ENCODE measurements at places on chromosomes 1 and 21.

GRCh38 chr1:94951509-94952208 is 24.7 kb upstream of the CNN3 start:
- DNase-seq: no peak

- DNase-seq: no peak
Measured at GRCh38 chr21:42438316-42439205, 34.9 kb downstream of the UBASH3A start.

DNA sequence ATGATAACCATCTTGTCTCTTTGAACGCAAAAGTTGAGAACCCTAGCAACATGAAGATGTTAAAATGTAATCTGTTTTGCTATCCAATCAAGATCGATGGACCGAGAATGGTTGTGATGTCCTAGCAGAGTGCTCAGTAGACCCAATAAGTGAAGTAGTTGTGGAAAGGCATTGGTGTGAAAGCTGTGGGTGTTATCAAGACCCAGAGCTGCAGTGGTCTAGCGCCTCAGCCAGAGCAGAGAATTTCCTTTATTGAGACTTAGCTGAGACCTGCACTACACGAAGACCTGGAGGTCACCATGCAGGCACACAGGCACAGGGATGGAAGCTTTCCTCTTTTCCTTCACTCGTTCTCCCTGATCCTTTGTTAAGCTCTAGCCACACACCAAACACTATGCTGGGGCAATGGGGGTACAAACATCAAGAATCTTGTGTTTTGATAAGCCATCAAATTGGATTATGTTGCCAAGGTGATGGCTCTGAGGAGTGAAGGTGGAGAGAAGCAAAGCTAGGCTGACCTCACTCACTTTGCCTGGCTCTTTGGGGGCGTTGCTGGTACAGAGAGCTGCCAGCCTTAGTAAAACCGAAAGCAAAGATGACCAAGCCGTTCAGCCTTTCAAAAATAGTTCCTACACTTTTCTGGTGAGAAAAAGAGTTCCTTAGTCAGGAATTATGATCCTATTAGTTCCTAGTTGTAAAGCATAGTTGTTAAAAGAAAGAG is 24.1 kb downstream of the METTL13 start:
- no peak for DNase-seq

DNA sequence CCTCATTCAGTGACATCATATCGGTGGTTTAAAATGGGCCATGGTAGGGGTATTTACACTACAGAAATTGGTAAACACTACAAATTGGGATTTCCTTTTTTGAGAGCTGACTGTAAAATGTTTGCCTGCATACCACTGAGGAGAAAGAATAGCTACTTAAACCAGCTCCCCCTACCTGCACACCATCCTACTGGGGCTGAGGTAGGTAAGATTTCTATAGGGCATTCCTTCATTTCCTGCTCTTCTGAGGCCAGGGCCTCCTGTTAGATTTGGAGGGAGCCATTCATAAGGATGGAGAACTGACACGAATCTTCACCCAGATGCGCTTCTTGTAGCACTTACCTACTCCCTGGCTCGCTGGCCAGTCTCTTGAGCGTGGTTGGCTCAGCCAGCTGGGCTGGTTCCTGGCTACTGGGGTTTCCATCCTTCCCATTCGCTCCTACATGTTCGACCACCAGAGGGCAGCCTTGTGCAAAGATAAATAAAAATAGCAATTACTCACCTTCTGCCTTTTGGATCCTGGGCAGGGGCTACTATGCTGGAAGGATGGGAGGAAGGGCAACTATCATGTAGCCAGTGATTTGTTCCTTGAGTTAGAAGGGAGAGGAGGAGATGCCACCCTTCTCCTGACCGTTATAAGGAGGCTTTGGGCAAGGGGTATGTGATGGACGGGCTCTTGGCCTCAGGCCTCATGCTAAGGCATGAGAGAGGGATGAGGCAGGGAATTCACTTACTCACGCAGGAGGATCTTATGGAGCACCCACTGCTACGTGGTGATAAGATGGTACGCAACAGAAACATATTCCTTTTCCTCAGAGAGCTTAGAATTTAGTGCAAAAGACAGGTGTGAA is 10.7 kb downstream of the OPTC start:
- DNase-seq: peak; percentile 64

GRCh38 chr1:12434174-12434573 is 183.8 kb downstream of the DHRS3 start:
- peak; percentile 27 for DNase-seq

- no peak for DNase-seq
Measured at GRCh38 chr21:39489380-39489924, 37.7 kb downstream of the SH3BGR start.

DNA sequence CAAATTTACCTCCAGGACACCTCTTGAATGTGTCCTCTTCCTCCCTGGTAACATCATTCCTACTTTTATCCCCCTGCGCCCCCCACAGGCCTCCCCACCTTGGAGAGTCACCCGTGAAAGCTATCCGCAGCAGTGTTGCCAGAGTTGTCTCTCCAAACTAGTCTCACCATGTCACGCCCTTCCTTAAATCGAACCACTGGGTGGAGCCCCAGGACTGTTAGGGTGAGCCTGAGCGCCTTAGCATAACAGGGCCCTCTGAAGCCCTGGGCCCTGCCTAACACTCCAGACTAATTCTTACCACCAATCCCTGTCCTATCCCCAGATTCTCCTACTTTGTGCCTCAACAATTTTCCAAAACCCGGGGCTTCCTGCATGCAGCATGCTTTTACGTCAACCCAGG is 35.0 kb downstream of the HSD3B2 start:
- DNase-seq: no peak

- DNase-seq: no peak
Measured at GRCh38 chr1:158458263-158458662, 3.4 kb upstream of the OR10K1 start.

GRCh38 chr1:40305451-40305850 is 11.6 kb downstream of the COL9A2 start:
- DNase-seq: no peak

DNA sequence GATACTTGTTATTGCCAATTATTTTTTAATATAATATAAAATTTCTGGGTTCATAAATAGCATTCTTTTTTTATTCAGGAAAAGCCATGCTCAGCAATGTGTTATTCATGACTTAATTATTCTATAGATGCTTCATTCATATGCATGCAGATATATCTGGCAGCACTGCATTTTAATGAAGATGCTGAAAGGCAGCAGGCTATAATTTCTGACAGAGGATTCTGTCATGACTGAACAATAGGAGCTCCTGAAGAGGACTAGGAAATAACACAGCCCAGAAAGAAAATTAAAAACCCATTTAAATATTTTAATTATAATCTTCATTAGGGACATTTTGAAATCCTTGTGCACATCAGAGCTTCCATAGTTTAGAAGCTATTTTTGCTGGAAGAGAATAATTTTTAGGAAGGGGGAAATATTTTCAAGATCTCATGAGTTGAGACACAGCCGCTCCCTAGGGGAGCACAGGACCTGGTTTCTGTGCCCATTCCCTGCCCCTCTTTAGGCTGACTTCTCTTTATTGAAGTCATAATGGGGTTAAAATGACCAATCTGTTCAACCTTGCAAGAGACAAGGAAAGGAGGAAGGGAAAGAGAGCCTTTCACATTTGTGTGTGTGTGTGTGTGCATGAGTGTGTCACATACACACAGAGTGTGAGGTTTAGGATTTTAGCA is 83.9 kb downstream of the RPE65 start:
- DNase-seq: no peak

- no peak for DNase-seq
Measured at GRCh38 chr1:222974496-222974895, 159.7 kb downstream of the DISP1 start.

GRCh38 chr21:16742131-16742641 is 770.7 kb upstream of the CXADR start:
- no peak for DNase-seq

GRCh38 chr1:161834967-161835550 is 68.9 kb downstream of the ATF6 start:
- DNase-seq: no peak

GRCh38 chr21:40723317-40723716 is 123.6 kb downstream of the DSCAM start:
- no peak for DNase-seq

GRCh38 chr1:231220801-231221200 is 20.2 kb upstream of the GNPAT start:
- DNase-seq: no peak

- no peak for DNase-seq
Measured at GRCh38 chr1:111559736-111560279, 56.4 kb upstream of the ADORA3 start.

GRCh38 chr1:176949033-176949662 is 215.4 kb downstream of the ASTN1 start:
- DNase-seq: no peak

DNA sequence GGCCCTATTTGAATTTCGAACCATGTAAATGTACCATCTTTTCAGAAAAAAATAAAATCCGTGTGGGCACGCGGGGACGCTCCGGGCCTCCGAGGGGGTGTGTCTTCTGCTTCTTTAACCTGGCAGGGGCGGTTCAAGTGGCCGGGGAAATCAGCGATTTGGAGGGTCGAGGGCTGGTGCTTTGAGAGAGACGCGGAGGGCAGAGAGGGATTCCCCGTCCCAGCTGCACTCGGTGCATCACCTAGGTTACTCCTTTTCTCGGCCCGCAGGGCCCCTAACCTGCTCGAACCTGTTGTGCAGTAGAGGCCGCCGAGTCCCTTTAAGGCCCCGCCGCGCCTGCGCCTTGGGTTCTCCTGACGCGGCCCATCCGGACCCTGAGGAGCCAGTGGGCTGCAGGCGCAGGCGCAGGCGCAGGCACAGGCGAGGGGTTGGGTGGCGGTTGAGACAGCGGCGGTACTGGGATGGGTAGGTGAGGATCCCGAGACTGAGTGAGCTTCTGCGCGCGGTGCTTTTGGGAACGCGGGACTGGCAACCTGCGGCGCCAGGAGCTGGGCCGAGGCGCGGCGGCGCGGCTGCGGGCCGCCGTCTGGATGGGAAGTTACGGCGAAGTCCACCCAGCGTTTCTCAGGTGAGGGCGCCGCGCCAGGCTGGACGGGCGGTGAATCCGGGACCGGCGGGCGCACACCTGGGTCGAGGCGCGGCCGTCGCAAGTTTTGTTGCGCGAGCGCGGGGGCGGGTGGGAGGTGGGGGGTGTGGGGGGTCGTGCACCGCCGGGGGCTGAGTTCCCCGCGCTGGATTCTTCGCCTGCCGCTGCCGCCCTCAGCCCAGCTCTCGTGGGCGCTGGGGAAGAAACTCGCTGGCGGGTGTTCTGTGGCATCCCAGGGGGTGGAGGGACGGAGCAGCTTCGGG is at the start of gene NBPF3:
Gene NBPF3, plus strand, starts transcription at position 417 of the 909 bp plus-strand sequence. CDS start 4,950 bp downstream, outside the sequence.
- DNase-seq: peak; percentile 81

DNA sequence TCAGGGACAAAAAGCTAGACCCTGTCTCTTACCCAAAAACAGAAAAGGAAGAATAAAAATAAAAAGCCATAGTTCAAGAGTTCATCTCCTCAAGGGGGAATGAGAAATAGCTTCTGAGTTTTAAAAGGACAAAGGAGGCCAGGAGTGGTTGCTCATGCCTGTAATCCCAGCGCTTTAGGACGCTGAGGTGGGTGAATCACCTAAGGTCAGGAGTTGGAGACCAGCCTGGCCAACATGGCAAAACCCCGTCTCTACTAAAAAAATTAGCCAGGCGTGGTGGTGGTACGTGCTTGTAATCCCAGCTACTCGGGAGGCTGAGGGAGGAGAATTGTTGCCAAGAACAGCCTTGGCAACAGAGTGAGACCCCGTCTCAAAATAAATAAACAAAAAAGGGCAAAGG is 38.6 kb upstream of the CPLANE2 start:
- DNase-seq: no peak

DNA sequence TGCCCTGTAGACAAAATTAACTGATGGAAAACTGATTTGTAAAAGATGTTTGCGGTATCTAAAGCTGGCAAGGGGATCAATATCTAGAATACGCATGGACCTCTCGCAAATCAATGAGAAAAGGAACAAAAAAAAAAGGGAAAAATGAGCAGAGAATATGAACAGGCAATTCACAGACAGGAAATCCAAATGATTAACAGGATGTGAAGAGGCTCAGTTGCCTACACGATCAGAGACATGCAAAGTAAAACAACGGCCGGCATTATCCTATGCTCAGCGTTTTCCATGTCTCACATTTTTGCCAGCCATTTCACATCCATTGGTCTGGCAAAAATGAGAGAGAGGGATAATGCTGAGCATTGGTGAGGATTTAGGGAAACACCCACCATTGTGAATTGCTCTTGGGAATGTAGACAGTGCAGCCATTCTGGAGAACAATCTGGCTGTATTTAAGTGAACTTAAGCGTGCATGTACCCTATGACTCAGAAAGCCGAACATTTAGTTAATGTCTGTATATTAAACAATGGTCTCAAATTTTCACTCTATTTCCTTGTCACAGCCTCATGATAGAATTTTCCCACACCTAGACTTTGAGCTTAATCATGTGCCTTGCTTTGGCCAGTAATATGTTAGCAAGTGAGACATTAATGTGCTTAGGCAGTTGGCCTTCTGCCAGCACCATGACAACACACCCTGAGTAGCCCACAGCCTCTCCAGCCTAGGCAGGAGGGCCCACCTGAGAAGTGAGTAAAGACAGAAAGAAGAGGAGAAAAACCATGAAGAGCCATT is 61.0 kb upstream of the NBPF3 start:
- no peak for DNase-seq

DNA sequence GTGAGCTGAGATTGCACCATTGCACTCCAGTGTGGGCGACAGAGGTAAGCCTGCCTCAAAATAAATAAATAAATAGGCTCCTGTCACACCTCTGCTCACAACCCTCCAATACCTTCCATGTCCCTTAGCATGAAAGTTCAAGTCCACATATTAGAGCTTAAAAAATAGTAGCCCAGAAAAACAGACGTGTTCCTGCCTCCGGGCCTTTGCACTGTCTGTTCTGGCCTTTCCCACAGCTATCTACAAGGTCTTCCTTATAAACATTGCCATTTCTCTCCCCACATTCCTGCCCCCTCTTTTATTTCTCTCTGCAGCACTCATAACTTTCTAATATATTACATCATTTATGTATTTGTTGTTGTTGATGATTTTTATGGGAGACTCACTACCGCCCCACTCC is 85.6 kb upstream of the CASZ1 start:
- DNase-seq: no peak

DNA sequence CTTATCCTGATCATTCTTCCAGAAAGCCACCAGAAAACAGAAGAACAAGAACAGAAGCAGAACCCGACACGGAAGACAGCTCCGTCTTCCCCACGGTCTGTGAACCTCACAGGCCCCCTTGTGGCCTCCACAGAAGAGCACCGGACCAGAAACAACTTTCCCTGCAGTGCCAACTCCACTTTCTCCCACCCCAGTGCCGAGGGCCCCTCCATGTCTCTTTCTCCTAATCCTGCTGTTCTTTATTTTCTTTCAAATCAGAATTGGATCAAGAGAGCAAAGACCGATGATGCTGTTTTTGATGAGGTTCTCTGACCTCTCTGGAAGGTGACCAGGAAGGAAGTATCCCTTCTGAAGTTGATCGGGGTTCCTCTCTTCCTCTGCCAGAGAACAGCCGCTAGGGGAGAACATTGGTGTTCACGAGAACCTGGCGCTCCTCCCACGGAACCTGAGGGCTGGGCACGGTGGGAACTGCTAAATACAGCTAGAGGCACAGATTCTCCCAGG is 58.9 kb upstream of the CTTNBP2NL start:
- no peak for DNase-seq

DNA sequence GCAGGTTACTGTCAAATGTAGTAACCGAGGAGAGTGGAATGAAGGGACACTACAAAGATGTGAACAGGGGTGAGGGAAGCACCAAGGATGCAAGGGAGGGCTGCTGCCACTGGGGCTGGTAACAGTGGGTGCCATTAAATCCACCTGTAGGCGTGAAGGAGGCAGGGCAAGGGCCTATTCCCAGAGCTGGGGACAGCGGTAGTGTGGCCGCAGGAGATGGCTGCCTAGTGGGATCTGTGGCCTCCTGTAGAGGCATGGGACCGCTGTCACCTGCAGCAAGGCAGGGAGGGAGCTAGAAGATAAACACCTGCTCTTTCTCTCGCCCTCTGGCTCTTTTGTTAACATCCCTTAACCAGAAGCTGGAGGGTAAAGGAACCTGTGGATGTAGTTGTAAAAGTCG is 80.5 kb upstream of the CNIH3 start:
- DNase-seq: no peak
